ENCODE measurements at places on chromosomes 6 and 20. TPM values are rescaled to one million over a fixed set of nuclear protein-coding genes. Genes with fewer than 3 reads are reported as not detected.

- no peaks in the 10 kb centered on the region for H3K27me3 ChIP-seq
- DNase-seq: no peak
- H3K36me3 ChIP-seq: no peaks in the 10 kb centered on the region
- H3K4me3 ChIP-seq: no peak overlapping the region
- H3K27ac ChIP-seq: no peak overlapping the region
Observed at GRCh38 chr6:74603322-74604076, 602.4 kb downstream of the COL12A1 start.

DNA sequence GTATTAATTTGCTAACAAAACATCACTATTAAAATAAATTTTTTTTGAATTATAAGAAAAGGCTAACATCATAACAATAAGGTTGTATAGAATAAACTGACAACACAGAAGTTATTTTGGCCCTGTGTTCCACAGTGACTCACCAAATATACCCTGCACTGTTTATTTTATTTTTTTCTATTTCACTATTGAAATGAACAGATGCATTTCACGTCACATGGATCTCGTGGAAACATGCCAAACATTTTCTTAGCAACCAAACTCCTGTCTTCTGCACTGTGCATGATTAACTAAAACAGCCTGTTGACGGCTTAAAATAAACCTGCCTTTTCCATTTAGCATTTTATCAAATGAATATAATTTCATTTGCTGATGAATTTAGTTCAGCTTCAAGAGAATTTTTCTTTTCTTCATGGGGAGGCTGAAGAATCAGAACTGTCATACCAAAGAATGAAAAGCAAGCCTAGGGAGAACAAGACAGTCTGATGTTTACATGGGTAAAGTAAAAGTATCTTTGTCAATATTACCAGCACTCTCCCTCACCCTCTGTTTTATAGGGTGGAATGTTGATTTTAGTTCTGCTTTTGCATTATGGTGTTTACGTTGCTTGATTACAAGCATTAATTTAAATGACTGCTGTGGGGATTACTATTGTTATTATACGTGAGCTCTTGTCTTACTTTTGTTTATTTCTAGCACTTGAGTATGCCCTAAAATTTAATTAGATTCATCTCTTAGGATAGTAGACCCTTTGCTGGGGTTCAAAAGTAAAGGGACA is 115.3 kb downstream of the LCA5 start:
- DNase-seq: peak; percentile 24
- no peaks in the 10 kb centered on the region for H3K27me3 ChIP-seq
- no peaks in the 10 kb centered on the region for H3K36me3 ChIP-seq
- H3K27ac ChIP-seq: no peak overlapping the region
- no peak overlapping the region for H3K4me3 ChIP-seq

DNA sequence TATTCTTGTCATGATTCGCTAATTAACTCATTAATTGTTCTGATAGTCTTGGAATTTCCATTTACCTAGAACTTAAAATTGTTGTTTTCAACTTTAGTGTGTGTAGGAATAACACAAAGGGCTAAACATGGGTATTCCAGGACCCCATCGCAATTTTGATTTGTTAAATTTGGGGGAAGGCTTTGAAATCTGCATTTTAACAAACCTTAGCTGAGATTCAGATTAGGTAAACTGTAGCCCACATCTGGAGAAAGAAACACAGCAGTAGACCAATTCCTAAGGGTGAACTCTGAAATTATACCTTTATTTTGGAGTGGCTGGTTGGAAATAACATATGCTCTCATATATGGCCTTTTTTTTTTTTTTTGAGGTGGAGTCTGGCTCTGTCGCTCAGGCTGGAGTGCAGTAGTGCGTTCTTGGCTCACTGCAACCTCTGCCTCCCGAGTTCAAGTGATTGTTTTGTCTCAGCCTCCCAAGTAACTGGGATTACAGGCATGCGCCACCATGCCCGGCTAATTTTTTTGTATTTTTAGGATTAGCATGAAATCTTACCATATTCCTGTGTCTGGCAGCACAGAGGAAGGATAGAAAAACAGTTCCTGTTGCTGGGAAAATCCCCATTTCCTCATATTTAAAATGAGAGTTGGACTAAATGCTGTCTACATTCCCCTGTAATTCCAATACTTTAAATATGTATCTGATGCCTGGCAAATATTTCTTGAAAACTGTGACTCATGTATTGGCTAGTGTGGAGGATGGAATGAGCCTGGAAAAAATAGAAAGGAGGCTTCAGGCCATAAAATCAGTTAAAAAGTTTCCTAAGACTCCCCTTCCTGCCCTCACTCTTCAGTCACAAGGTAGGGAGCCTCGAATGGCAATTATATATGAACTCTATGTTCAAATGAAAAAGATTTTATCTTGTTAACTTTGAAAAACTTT is 96.7 kb upstream of the FAM184A start:
- no peak for DNase-seq
- H3K4me1 ChIP-seq: no peaks in the 10 kb centered on the region
- H3K27ac ChIP-seq: no peak overlapping the region

GRCh38 chr6:32267035-32267434 is 43.2 kb upstream of the NOTCH4 start:
- H3K27me3 ChIP-seq: no peaks in the 10 kb centered on the region
- no peaks in the 10 kb centered on the region for H3K4me1 ChIP-seq
- no peak overlapping the region for H3K27ac ChIP-seq
- H3K36me3 ChIP-seq: no peaks in the 10 kb centered on the region
- no peak overlapping the region for H3K4me3 ChIP-seq
- no peak for DNase-seq

GRCh38 chr6:108275976-108276375 is 15.1 kb upstream of the SNX3 start:
- no peaks in the 10 kb centered on the region for H3K36me3 ChIP-seq
- no peak for DNase-seq
- no peak overlapping the region for H3K4me3 ChIP-seq

- no peaks in the 10 kb centered on the region for H3K27me3 ChIP-seq
- no peak for DNase-seq
- H3K27ac ChIP-seq: no peak overlapping the region
- no peaks in the 10 kb centered on the region for H3K36me3 ChIP-seq
- no peak overlapping the region for H3K4me3 ChIP-seq
Observed at GRCh38 chr6:102114402-102114801, 720.9 kb downstream of the GRIK2 start.

DNA sequence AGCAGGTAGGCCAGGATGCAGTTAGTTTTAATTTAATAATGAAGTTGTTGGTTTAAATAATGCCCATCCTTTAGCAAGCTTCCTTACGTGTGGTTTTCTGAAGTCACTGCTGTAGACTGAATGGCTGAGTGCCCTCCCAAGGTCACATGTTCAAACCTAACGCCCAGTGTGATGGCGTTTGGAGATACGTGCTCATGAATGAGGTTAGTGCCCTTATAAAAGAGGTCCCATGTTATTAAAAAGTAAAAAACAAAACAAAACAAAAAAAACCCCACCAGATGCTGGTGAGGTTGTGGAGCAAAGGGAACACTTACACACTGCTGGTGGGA is 16.3 kb downstream of the LRP11 start:
- H3K27me3 ChIP-seq: no peaks in the 10 kb centered on the region
- no peak overlapping the region for H3K27ac ChIP-seq
- no peaks in the 10 kb centered on the region for H3K36me3 ChIP-seq
- DNase-seq: no peak
- H3K4me1 ChIP-seq: peaks cover 6% of the 10 kb centered on the region

- no peak overlapping the region for H3K4me3 ChIP-seq
- H3K4me1 ChIP-seq: no peaks in the 10 kb centered on the region
- DNase-seq: no peak
- no peak overlapping the region for H3K27ac ChIP-seq
- no peaks in the 10 kb centered on the region for H3K27me3 ChIP-seq
Observed at GRCh38 chr6:141252828-141253608, 879.7 kb upstream of the GJE1 start.

- no peak overlapping the region for H3K27ac ChIP-seq
- no peaks in the 10 kb centered on the region for H3K36me3 ChIP-seq
- H3K4me3 ChIP-seq: no peak overlapping the region
- no peaks in the 10 kb centered on the region for H3K27me3 ChIP-seq
Observed at GRCh38 chr6:85417336-85417735, 32.5 kb upstream of the NT5E start.

- peak within 1 kb of the TSS; percentile 59 for H3K4me3 ChIP-seq
- no peaks in the 10 kb centered on the region for H3K36me3 ChIP-seq
Observed at GRCh38 chr6:4776131-4776492, at the start of gene CDYL. Gene CDYL (plus strand): TSS chr6:4776404. CDS start chr6:4776784, 380 bp downstream.

- H3K36me3 ChIP-seq: no peaks in the 10 kb centered on the region
- no peak overlapping the region for H3K27ac ChIP-seq
- no peaks in the 10 kb centered on the region for H3K4me1 ChIP-seq
- DNase-seq: no peak
- H3K27me3 ChIP-seq: peaks cover 96% of the 10 kb centered on the region
- H3K4me3 ChIP-seq: no peak overlapping the region
Observed at GRCh38 chr20:38728191-38728781, 4.0 kb downstream of the SLC32A1 start.

Gene PSMG4
- 21.6 TPM for total RNA-seq

Gene EDN1
- 16.2 TPM for total RNA-seq

Gene TMEM200A
- total RNA-seq: 20.4 TPM
